ENCODE measurements at places on chromosomes 2 and 18.

DNA sequence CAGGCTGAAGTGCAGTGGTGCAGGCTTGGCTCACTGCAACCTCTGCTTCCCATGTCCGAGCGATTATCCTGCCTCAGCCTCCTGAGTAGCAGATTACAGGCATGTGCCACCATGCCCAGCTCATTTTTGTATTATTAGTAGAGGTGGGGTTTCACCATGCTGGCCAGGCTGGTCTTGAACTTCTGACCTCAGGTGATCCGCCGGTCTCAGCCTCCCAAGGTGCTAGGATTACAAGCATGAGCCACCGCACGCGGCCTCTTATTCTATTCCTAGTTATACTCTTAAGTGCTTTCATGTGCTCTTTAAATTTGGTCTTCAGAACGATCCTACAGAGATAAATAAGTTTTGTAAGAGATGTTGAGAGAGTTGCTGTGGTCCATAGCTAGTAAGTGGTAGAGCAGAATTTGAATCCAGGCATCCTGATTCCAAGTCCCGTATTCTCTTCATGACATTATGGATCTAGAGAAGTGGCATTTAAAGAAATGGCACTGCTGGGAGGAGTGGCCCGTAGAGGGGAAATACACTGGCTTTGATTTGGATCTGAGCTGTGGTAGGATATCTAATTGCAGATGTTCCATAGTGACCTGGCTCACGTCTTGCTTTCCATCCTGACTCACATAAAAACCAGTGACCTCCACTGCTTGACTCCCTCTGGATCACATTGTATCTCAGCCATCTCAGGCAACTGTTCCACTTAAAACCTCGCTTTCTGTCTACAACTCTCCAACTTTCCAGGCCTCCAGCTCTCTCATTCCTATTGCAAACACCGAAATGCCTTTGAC, 22.8 kb upstream of the ME2 start:
- H3K27ac ChIP-seq = no peak overlapping the region
- no peak overlapping the region for H3K4me3 ChIP-seq
- no peaks in the 10 kb centered on the region for H3K36me3 ChIP-seq
- DNase-seq = no peak

GRCh38 chr2:241156971-241157441, 6.7 kb downstream of the PPP1R7 start:
- no peak overlapping the region for H3K4me3 ChIP-seq
- H3K4me1 ChIP-seq = peaks cover 7% of the 10 kb centered on the region
- peaks cover 56% of the 10 kb centered on the region for H3K36me3 ChIP-seq
- no peaks in the 10 kb centered on the region for H3K27me3 ChIP-seq

DNA sequence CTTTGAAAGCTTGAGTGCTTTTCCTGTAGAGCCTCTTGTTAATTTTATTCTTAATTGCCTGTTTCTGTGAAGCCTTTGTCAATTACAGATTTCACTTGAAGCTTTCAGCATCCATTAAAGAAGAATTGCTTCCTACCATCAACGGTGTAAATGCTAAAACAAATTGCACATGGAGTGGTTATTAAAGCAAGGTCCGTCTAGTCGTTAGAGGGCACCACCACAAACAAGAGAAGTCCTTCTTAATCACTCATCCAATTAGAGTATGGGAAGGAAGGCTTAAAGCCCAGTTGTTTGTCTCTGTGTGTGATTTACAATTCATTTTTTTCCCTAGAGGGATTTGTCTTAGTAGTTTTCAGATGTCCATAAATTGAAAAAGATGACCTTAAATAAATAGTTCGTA, 1.6 kb downstream of the KCNJ3 start:
- no peak overlapping the region for H3K27ac ChIP-seq
- no peaks in the 10 kb centered on the region for H3K4me1 ChIP-seq
- H3K27me3 ChIP-seq = peaks cover 20% of the 10 kb centered on the region
- no peaks in the 10 kb centered on the region for H3K36me3 ChIP-seq

- no peak overlapping the region for H3K27ac ChIP-seq
- no peak for DNase-seq
Observed at GRCh38 chr2:85421260-85422071, 3.0 kb downstream of the SH2D6 start.

GRCh38 chr2:99619151-99619550, 129.3 kb upstream of the REV1 start:
- H3K4me1 ChIP-seq = no peaks in the 10 kb centered on the region
- H3K27ac ChIP-seq = no peak overlapping the region
- H3K27me3 ChIP-seq = no peaks in the 10 kb centered on the region
- H3K36me3 ChIP-seq = no peaks in the 10 kb centered on the region

GRCh38 chr2:231920795-231921194, 5.4 kb downstream of the NPPC start:
- peaks cover 10% of the 10 kb centered on the region for H3K4me1 ChIP-seq
- H3K27me3 ChIP-seq = peaks cover 23% of the 10 kb centered on the region
- no peaks in the 10 kb centered on the region for H3K36me3 ChIP-seq
- no peak overlapping the region for H3K4me3 ChIP-seq
- no peak for DNase-seq

- H3K27ac ChIP-seq = no peak overlapping the region
- no peak overlapping the region for H3K4me3 ChIP-seq
- H3K27me3 ChIP-seq = no peaks in the 10 kb centered on the region
- H3K36me3 ChIP-seq = no peaks in the 10 kb centered on the region
- no peak for DNase-seq
Observed at GRCh38 chr2:129201696-129202095, 777.8 kb upstream of the RAB6C start.

DNA sequence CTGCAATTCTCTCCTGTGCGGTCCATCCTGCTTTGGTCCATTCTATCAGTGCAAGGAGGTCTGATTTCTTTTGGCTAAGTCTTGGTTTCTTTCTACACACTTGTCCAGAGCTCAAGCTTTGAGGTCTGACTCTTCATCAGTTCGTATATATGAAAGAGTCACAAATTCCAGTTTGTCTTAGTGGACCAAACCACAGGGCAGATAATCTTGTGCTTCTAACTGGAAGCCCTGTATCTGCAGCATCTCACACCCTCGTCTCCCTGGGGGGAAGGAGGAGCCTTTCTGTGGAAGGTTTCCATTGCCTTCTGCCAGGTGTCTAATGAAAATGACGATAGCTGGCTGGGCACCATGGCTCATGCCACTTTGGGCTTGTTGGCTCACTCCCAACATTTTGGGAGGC, 148.5 kb downstream of the SPP2 start:
- no peak for DNase-seq
- no peak overlapping the region for H3K27ac ChIP-seq
- no peak overlapping the region for H3K4me3 ChIP-seq
- no peaks in the 10 kb centered on the region for H3K36me3 ChIP-seq
- no peaks in the 10 kb centered on the region for H3K27me3 ChIP-seq
- no peaks in the 10 kb centered on the region for H3K4me1 ChIP-seq

- DNase-seq = no peak
- no peak overlapping the region for H3K27ac ChIP-seq
- H3K4me3 ChIP-seq = no peak overlapping the region
- H3K4me1 ChIP-seq = no peaks in the 10 kb centered on the region
- no peaks in the 10 kb centered on the region for H3K27me3 ChIP-seq
Observed at GRCh38 chr2:15746703-15747550, 155.3 kb downstream of the DDX1 start.

DNA sequence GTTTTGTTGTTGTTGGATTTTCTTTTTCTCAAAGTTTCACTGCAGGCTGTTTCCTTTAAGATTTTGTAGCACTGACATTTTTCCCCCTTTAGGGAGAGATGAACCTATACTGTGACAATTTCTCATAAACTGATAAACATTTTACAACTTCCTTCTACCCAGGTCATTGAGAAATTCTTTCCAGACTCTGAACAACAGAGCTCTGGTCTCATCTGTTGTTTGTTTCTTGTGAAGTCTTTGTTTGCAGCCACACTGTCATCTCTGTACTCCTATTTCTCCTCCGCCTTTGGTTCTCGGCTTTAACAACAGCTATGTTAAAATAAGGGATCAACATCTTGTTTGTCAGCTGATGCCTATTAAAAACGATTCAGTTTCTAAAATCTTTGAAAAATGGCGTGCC, 167.6 kb downstream of the VWC2L start:
- no peak for DNase-seq
- no peak overlapping the region for H3K27ac ChIP-seq
- H3K4me3 ChIP-seq = no peak overlapping the region
- H3K36me3 ChIP-seq = no peaks in the 10 kb centered on the region
- no peaks in the 10 kb centered on the region for H3K27me3 ChIP-seq

GRCh38 chr2:161905389-161906046, 168.5 kb downstream of the DPP4 start:
- no peaks in the 10 kb centered on the region for H3K36me3 ChIP-seq
- no peak for DNase-seq
- H3K4me3 ChIP-seq = peak overlapping the region; percentile 15
- no peaks in the 10 kb centered on the region for H3K27me3 ChIP-seq
